ENCODE measurements at places on chromosomes 4 and X.

- DNase-seq: no peak
These were observed 19.1 kb downstream of the MFAP3L start for GRCh38 chr4:170007113-170007512.

- DNase-seq: no peak
These were observed 31.5 kb upstream of the ELF2 start for GRCh38 chr4:139208404-139208945.

GRCh38 chr4:153318696-153319320 is 25.7 kb upstream of the MND1 start:
- no peak for DNase-seq

GRCh38 chr4:66855956-66856355 is 689.3 kb downstream of the CENPC start:
- DNase-seq: no peak

DNA sequence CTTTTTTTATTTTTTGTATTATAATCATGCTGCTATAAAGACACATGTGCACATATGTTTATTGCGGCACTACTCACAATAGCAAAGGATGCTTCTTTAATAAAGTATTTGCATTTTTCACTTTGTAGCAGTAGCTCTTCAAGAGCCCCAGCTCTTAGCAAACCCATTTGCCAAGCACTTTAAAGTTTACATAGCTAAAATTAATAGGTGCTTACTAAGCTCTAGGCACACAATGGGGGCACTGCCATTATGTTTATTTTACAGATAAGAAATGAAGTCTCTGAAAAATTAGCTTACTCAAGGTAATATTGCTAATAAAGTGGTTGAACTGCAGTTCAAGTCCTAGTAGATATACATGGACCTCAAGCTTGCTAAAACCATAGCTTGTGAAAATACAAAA is 230.3 kb upstream of the ARHGAP24 start:
- no peak for DNase-seq

- no peak for DNase-seq
These were observed 32.3 kb upstream of the ZFX start for GRCh38 chrX:24117258-24117657.

All from stimulated activated CD8-positive, alpha-beta memory T cell treated with anti-CD3 and anti-CD28 coated beads, Interleukin-4, amount 100 ng/mL, for 1 hour (primary cell).